ENCODE measurements at places on chromosomes 3 and 15.

- no peak for DNase-seq
These were observed 13.1 kb downstream of the BSN start for GRCh38 chr3:49567406-49567805.

DNA sequence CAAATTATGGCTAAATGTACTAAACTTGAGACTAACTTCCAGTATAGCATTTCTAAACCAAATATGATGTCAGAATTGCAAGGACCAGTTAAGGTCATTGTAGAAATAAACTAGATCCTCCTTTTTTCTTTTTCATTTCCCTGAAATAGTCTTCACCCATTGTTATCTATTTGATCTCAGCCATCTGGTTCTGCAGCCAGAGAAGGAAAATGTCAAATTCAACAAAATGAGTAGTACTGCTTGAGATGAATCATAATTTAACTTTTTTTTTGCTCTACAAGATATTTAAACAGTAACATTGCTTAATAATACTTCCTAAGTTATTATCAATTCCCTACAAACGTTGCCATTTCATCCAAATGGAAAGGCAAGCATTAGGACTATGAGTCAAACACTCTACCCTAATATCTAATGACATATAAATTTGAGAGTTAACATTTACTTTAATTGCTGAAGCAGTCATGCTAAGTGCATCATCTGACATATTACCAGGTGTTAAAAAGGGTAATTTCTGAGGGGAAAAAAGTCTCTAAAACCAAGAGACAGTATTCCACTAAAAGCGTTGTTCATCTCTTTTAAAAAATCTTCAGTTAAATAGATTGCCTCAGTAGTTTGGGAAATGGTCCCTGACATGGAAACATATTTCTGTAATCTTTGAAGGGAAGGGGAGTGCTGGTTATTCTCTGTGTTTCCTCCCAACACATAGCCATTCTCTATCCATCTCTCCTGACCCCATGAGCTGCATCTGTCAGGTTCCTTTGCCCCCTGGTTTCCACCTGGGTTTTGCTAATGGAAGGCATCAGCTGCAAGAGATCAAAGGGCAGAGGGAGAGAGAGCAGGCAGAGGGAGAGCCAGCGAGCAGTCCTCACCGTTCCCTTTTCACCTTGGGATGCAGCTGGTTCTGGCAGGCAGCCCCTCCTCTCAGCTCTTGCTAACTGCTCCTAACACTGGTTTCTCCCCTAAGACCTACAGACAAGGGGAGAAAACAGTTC lies 138.5 kb downstream of the ARPP21 start:
- no peak for DNase-seq

DNA sequence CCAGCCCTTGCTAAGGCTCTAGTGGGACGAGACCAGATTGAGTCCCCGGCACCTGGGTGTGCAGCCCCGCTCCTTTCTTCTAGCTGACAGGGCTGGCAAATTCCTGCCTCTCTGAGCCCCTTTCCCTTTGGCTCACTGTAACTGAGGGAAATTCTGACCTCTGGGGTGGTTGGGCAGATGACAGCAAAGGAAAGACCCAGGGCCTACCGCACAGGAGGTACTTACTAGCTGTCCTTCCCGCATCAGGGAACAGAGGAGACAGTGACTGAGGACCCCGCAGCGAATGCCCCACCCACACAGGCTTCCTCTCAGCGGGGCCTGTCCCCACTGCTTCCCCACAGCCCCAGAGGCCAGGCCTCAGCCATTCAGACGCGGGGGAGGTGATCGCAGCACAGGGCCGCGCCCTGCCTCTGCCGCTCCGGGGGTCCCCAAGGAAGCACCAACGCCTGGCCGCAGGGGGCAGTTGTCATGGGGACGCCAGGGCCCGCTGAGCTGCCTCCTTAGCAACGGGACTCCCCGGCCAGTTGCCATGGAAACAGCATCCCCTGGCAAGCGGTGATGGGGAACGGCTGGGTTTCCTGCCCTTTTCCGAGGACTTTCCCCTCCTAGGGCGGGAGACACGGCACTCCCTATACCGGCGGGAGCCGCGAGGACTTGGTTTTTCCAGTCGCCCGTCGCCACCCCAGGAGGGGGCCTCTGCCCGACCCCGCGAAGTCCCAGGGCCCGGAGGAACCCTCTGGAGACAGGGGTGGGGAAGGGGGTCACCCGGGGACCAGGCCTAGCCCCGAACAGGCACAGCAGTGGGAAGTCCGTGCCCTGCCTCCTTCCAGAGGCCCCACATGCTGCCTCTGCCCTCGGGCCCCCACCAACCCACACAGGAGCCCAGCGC lies 50.1 kb downstream of the HCN4 start:
- DNase-seq = no peak

- DNase-seq = no peak
These were observed 5.5 kb downstream of the MELTF start for GRCh38 chr3:197023998-197024651.

DNA sequence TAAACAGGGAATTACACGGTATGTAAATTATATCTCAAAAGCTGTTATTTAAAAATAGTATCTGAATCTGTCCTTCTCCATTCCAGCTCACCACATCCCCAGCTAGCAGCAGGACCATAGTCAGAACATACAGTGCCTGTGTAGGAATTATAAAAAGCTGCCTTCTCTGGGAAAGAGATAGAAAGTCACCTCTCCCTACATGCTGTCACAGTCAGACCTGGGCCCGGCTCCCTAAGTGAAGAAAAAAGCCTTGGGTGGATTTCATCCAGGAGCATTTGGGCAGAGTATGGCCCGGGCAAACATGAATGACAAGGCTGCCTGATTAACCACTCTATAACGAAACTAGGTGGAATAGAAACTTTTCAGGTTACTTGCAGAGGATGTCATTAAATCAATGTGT lies 144.1 kb downstream of the CNTN3 start:
- no peak for DNase-seq

GRCh38 chr3:178446059-178446458 lies 90.2 kb upstream of the KCNMB2 start:
- DNase-seq = no peak

GRCh38 chr3:138186221-138186620 lies 880 bp upstream of the ARMC8 start:
- DNase-seq = no peak

DNA sequence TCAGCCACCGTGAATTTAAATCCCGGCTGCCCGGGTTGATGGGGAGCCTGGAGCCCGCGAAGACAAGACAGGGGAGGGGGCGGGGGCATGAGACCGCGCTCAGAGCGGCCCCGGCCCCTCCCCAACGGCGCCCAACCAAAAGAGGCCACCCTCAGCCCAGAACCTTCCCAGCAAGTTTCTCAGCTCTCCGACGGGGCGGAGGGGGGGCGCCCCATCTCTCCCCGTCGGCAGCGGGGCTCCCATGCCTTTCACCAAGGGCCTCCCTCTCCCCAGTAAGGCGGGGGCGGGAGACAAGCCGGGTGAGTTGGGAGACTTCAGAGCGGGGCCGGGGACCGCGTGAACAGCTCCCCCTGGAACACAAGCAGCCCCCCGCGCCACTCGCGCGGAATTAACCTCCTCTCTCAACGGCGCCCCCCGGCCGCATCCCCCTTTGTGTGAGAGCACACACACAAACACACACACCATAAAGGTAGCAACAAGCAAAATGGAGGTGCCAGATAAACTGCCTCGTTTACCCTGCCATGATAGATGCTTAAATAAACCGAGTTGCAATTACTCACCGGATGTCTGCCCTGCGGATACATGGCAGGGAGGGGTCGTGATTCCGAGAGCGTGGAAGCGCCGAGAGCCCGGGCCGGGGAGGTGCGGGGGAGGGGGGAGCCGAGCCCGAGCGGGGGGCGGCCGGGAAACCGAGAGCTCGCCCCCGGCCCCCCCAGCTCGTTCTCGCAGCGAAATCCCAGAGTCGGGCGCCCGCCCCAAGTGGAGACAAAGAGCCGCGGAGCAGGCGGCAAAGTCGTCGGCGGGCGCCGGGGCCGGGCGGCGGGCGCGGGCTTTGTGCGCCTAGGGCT lies 1.3 kb downstream of the TLE3 start:
- DNase-seq = peak; percentile 35

- DNase-seq = no peak
These were observed 151.3 kb downstream of the ARRDC4 start for GRCh38 chr15:98111806-98112205.

- no peak for DNase-seq
These were observed 4.8 kb downstream of the GNB4 start for GRCh38 chr3:179446501-179446900.

DNA sequence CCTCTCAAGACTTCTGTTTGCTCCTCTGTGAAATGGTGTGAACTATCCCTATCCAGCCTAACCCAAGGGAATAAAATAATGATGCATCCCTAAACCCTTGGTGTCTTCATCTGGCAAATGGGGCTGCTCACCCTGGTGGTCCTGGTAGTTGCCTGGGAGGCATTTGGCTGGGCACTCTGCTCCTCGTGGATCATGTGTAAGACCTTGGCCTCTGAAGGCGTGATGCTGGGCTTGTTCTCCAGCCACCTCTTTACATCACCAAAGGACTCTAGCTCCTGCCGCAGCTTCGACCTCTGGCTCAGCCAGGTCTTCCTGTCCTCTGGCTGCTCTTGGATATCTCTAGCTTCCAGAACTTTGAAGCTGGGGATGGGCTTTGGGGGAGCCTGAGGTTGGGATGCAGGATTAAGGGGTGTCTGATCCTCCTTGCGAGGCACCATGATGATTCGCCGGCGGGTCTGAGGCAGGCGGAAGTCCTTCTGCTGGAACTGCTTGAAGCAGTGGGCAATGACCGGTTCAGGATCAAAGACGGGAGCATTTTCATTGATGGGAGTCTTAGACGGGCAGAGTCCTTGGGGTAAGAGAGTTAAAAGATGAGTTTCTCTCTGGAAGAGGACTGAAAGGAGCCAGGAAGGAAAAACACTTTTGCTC lies 7.1 kb downstream of the EFCAB12 start:
- DNase-seq = no peak

- no peak for DNase-seq
These were observed 222.0 kb downstream of the PYDC2 start for GRCh38 chr3:191682961-191683360.

DNA sequence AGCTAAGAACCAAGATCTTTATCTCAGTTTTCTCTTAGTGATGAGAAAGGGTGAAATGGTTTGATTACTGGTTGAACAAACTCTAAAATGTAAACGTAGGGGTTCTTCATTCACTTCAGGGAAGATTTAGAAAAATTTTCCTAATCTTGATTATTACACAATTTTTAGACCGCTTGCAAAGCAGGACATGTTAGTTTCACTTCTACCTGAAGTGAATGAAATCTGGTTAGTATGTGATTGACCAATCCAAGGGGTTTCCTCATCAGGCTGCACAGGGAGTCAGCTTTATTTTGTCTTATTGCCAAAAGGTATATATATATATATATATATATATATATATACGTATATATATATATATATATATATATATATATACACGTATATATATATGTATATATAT lies 740.4 kb downstream of the TUSC7 start:
- DNase-seq = no peak

All from activated T-helper 1 cell treated with anti-CD3 and anti-CD28 coated beads, Interleukin-2, amount 50 U/mL, for 16 hours (primary cell).